ENCODE measurements at places on chromosomes 5 and 9.

GRCh38 chr5:159915904-159916840 is at the start of gene ADRA1B:
Gene ADRA1B, plus strand, starts transcription at chr5:159916482. Its CDS starts 424 bp downstream, at chr5:159916906.
- DNase-seq: no peak

DNA sequence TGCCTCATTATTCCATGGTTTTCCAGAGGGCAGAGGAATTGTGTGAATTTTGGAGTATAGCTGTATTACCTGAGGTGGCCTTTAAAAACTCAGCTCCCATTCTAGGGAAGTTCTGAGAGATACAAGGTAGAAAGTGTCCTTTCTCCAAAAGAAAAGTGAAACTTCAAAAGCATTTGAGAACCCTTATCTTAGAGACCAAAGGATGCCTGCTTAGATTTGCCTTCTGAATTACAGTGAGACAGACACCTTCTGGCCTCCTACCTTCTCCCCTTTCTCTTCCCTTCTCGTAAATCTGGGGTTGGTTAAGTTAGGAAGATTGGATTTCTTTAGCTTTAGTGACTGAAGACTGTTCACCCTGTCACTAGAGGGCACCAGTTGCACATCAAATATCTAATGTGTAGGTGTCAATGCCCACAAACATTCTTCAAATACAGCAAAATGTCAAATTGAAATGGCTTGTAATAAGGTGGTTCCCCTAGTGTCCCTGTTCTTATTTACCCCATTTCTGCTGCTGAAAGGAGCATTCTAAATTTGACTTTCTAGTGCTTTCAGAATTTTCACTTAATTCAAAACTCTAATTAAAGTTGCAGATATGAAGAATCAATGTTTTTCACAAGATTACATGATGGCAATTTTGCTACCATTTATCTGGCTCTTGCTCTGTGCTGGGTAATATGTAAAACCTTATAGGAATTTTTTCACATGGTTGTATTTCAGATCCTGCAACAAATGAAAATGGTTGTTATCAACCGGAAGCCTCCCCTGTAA is 46.7 kb downstream of the PRRC1 start:
- DNase-seq: peak; percentile 63

GRCh38 chr5:114702136-114702535 is 340.3 kb downstream of the KCNN2 start:
- no peak for DNase-seq

DNA sequence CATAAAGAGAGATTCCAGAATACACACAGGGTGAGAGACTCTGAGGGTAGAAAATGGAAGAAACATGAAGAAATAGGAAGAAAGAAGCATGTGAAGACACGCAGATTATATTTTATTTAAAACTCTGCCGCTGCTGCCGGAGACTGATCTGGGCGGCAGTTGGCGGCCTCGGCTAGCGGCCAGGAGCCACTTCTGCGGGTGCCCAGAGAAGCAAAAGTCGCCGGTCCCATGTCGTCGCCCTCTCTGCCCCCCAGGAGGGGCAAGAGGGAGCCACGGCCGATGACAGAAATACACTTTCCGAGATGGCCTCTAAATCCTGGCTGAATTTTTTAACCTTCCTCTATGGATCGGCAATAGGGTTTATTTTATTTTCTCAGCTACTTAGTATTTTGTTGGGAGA is 40.9 kb downstream of the ANKRD55 start:
- no peak for DNase-seq

DNA sequence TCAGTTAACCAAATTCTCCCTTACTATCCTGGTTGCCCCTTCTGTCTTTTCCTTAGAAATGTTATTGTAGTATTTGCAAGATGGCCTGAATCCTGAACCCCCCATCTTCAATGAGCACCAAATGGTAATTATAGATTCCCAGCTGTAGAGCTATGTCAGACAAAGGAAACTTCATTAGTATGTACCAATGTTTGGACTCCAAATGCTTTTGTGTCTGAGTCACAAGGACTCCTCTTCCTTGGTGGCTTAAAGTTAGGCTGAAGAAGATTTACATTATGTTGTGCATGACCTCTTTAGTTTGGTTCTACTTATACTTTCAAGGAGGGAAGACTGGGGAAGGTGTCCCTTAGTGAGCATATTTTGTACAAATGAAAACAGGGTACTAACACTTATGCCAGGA is 105.9 kb upstream of the CDKN2B start:
- DNase-seq: no peak

- DNase-seq: no peak
Observed at GRCh38 chr9:133643978-133644760, 8.0 kb downstream of the DBH start.

- DNase-seq: no peak
Observed at GRCh38 chr9:74576176-74576575, 79.0 kb downstream of the RORB start.

- no peak for DNase-seq
Observed at GRCh38 chr5:124289130-124289529, 457.3 kb downstream of the ZNF608 start.

DNA sequence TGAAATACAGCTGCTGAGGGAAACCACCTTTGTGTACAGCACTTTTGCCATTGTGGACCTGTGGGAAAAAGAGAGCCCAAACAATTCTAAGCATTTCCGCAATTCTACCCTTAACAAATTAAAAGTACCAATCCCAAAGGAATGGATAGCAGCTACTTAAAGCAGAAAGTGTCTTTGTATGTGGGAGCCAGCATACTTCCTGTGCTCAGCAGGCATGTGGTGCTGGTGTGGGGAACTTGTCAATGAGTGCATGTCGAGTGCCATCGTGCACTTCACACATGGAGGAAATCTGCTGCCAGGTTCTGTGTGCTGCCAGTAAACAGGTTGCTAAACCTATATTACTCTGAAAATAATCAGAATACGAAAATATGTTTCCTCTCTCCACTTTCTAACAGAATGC is 399.0 kb downstream of the LRRC70 start:
- peak; percentile 37 for DNase-seq

DNA sequence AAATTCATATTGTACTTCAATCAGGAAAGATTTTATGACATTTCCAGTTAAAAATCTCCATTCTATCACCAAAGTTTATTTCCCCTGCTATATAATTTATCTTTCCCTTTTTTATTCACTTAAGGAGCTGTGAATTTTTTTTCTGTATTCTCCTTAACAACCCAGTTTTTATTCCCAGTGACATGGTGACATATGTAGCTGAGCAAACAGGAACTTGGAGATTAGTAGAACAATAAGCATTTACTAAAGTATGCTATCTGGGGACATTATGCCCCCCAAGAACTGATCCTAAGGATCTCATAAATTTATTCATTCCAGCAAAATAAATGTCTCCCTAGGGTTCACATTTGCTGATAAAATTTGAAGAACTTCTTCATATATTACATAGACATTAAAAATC is 1044.0 kb upstream of the CDH6 start:
- DNase-seq: no peak

DNA sequence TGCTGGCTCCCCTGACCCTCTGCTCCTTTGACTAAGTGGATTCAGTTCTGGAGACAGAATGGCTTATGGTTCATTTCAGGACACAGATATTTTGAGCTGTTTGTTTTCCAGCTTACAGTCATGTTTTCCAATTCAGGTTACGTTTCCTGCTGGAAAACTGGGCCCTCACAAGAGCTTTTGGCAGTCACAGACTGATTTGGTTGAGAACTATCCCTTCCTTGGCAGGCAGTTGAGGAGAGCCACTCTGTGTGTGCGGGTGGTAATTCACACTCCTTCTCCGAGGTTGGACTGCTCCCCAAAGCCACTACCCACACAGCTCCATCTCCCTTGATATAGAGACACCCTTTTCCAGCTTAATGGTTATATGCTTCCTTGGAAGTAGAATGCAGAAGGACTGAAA is 534.5 kb downstream of the TMEM38B start:
- DNase-seq: no peak

- no peak for DNase-seq
Observed at GRCh38 chr5:41334758-41335157, 121.4 kb upstream of the C6 start.

- DNase-seq: no peak
Observed at GRCh38 chr9:121339437-121339836, 30.6 kb downstream of the STOM start.

DNA sequence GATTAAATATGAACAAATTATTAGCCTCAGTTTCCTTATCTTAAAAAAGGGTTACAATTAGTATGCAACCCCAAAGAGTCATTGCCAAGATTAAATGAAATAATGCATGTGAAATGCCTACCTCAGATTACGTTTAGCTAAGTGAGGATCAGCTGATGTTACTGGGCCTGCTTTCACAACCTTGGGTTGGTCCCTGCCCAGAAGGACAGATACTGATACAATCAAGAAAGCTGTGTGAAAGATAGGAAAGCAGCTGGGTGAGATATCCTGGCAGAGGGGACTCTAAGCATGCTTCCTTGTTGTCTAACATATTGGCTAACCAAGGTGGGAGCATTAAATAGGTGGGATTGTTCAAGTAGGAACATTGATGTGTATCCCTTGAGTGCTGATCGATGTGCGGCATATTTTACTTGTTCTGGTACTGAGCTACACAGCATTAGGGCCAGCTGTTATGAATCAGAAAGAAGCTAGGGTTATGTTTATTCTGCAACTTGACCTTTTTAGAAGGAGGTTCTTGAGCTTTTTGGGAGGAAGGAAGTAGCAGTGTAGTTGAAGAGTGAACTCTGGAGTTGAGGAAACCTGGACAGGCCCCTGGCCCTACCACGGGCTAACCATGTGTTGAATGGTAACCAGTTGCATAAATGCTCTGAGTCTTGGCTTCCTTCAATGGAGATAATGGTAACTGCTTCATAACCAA is 28.9 kb downstream of the SNX24 start:
- no peak for DNase-seq

DNA sequence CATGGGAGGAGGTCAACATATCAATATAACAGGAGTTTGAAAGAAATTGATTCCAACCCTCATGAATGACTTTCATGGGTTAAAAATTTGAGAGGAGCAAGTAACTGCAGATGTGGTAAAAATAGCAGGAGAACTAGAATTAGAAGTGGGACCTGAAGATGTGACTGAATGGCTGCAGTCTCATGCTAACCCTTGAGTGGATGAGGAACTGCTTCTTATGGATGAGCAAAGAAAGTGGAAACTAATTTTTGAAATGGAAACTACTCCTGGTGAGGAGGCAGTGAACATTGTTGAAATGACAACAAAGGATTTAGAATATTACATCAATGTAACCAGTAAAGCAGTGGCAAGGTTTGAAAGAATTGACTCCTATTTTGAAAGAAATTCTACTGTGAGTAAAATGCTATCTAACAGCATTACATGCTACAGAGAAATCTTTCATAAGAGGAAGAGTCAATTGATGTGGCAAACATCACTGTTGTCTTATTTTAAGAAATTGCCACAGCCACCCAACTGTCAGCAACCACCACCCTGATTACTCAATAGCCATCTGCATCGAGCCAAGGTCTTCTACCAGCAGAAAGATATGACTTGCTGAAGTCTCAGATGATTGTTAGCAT is 1683.2 kb downstream of the MAT2B start:
- DNase-seq: no peak

DNA sequence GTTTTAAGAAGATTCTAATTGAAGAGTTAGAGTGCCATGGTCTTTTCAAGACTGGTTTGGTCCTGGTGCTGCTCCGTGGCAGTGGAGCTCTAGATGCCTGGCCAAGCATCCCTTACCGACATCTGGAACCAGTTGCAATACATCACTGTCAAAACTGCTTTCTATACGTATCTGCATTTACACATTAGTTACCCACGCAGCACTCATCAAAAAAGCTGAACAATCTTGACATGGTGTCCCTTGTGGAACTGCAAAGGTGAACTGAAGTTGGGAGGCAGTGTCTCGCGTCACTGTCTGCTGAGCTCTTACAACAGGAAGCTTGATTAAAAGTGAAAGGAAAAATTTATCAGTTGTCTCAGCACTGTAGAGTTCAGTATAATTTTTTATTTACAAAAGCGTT is 82.6 kb downstream of the PBX3 start:
- DNase-seq: no peak

DNA sequence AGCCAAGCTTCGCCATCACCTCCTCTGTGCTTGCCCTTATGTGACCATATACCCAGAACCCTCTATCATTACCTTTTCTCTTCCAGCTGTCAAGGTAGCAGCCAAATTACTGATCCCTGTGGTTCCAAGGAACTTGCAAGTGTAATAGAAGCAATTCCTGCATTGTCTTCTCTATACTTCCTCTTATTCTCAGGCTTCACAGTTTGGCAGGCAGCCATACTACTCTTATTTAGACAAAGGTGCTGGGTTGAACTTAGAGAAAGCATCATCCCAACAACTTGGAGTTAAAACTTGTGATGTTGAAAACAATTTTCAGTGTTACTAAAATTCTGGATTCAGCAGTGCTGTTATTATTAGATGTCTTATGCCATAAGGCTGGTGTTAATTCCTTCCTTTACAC is 93.2 kb downstream of the NLN start:
- no peak for DNase-seq

- no peak for DNase-seq
Observed at GRCh38 chr9:105881654-105882349, 187.5 kb downstream of the TMEM38B start.

GRCh38 chr5:137957948-137958347 is 68.7 kb downstream of the PKD2L2 start:
- no peak for DNase-seq

GRCh38 chr9:136380381-136380780 is 6.9 kb upstream of the CARD9 start:
- no peak for DNase-seq

GRCh38 chr9:106981396-106982287 is 118.7 kb downstream of the ZNF462 start:
- DNase-seq: no peak

- no peak for DNase-seq
Observed at GRCh38 chr5:131068893-131069643, 96.0 kb downstream of the HINT1 start.

DNA sequence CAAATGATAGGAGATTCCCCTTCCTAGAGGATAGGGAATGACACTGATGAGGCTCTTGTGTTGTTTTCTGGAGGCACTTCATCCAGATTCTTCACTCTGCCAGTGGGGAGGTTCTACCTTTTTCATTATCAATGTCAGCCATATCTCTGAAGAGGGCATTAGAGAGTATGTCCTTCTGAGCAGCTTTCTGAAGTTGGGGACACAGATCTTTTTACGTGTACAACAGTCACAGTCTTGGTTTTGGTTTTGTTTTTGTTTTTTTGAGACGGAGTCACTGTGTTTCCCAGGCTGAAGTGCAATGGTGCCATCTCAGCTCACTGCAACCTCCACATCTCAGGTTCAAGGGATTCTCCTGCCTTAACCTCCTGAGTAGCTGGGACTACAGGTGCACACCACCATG is 22.6 kb downstream of the CENPH start:
- DNase-seq: no peak

GRCh38 chr9:31146485-31147166 is 1237.8 kb upstream of the ACO1 start:
- DNase-seq: no peak

DNA sequence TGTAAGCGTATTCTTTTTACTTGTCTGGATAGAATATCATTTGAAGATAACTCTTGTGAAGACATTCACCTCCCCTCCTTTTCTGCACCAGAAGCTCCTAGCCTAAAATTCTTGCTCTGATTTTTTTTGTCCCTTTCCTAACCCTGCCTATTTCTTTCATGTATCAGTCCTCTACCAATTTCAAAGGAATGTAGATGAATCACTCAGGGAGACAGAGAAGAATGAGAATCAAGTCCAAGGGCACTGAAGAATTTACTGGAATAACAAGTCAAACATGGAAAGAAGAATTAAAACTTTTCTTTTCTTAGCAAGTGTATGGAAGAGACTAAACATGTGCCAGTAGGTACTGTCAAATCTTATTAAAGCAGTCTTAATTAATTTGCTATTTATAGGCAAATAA is 618.7 kb downstream of the DNAH5 start:
- no peak for DNase-seq

- DNase-seq: no peak
Observed at GRCh38 chr5:125331987-125332598, 585.7 kb upstream of the ZNF608 start.

- no peak for DNase-seq
Observed at GRCh38 chr5:120532835-120533234, 68.7 kb downstream of the PRR16 start.

Data from NCI-H187 treated with DMSO at 0.1 percent for 48 hours (cell line).